ENCODE measurements at places on chromosomes 1 and 21. TPM values are rescaled to one million over a fixed set of nuclear protein-coding genes. Genes with fewer than 3 reads are reported as not detected.

GOLPH3L gene
- 29.6 TPM for total RNA-seq

GRCh38 chr1:157505481-157506272 lies 46.6 kb downstream of the FCRL5 start:
- peak; percentile 86 for DNase-seq

GRCh38 chr1:13674377-13674776 lies 25.6 kb upstream of the PRDM2 start:
- no peak for DNase-seq

GRCh38 chr1:182183606-182184005 lies 122.1 kb upstream of the ZNF648 start:
- no peak for DNase-seq

GRCh38 chr1:27705545-27705944 lies 20.2 kb upstream of the FAM76A start:
- no peak for DNase-seq

C1QC gene
- total RNA-seq: not detected

GRCh38 chr1:175635092-175635491 lies 108.3 kb downstream of the TNR start:
- no peak for DNase-seq

- peak; percentile 84 for DNase-seq
Measured at GRCh38 chr1:152188673-152189591, 29.9 kb upstream of the RPTN start.

- DNase-seq: no peak
Measured at GRCh38 chr1:222233444-222234158, 314.3 kb downstream of the HHIPL2 start.

- peak; percentile 91 for DNase-seq
Measured at GRCh38 chr1:21217812-21218596, 41.3 kb upstream of the EIF4G3 start.

- no peak for DNase-seq
Measured at GRCh38 chr1:91793189-91793588, 92.8 kb downstream of the TGFBR3 start.

DNA sequence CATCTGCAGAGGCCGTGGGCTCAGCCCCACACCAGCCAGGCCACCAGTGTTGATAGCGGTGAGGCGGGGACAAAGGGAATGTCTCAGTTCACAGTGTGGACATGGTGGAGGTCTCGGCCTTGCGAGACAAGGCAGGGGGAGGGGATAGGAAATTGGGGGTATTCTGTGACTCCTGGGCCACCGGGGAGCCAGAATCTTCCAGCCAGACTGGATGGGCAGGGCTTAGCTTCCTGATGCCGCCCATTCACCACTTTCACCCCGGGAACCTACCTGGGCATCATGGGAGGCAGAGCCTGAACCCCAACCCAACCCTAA lies 5.1 kb downstream of the LRRC3 start:
- no peak for DNase-seq

E2F2 gene
- total RNA-seq: 3.4 TPM

ARHGEF16 gene
- 19.1 TPM for total RNA-seq

AK4 gene
- 123 TPM for total RNA-seq

GRCh38 chr1:5551274-5551975 lies 440.8 kb downstream of the NPHP4 start:
- DNase-seq: no peak

ZMYND12 gene
- total RNA-seq: 0.58 TPM

DNA sequence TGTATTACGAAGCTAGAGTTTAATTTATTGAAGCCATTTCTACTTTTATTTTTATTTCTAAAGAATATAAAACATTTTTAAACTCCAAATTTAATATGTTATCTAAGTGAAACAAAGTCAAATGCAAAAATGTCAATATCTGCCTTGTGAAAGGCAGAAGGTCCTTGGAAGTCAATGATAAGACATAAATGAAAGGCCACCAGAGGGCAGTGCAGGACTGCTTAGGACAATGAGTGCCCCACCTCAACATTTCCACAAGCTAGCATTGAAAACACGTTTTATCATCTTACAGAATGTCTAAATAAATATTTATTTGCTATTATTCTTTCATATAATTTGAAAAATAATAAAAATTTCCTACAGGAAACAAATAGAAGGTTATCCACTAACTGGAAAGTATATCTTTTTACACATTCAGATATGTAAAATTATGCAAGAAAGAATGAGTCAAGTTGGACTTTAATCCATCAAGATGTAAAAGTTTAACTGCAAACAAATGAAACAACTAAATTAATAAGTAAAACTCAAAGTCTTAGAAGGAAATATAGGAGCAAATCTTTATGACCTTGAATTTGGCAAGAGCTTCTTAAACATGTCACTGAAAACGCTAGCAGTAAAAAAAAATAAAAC lies 140.1 kb upstream of the FMN2 start:
- DNase-seq: peak; percentile 93

DNA sequence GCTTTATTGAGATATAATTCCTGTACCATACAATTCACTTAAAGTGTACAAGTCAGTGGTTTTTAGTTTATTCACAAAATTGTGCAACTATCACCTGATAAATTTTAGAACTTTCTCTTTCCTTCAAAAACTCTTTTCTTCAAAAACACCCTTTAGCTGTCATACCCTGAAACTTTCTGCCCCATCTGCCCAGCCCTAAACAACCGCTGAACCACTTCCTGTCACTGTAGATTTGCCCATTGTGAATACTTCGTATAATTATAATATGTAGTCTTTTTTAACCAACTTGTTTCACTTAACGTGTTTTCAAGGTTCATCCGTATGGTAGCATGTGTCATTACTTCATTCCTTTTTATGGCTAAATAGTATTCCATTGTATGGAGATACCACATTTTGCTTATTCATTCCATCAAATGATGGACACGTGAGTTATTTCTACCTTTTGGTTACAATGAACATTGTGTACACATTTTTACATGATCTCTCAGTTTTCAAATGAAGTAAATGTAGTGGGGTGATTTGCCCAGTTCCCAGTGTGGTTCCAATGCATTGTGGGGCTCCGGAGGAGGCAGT lies 37.9 kb downstream of the WNT4 start:
- DNase-seq: no peak

RAB25 gene
- total RNA-seq: 21.3 TPM

LORICRIN gene
- not detected for total RNA-seq

NMNAT2 gene
- total RNA-seq: 10.0 TPM

PKLR gene
- total RNA-seq: 3.7 TPM

DNA sequence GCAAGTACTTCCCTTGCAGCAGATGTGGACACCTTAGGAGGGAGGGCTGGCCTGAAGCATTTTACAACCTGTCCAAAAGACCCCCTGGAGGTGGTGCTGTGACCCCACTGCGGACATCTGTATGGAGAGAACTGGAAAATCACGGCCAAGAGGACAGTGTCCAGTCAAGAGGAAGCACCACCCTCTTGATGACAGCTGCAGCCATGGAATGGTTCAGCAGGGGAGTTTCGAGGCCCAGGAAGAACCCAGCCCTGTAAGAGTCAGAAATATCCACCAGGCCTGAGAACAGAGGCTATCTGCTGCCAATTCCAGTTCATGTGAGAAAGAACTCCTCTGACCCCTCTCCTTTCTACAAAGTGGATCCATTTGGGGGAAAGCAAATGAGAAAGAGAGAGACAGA lies 126.8 kb downstream of the PLXNA2 start:
- no peak for DNase-seq

EDARADD gene
- total RNA-seq: 4.4 TPM
